ENCODE measurements at places on chromosomes 3 and 15.
A peak's percentile ranks its signal among the peaks of the same experiment; 100 is the strongest.

GRCh38 chr3:80213086-80213485 lies 445.3 kb upstream of the ROBO1 start:
- DNase-seq, result no peak

GRCh38 chr3:54857343-54857742 lies 70.5 kb downstream of the LRTM1 start:
- no peak for DNase-seq

GRCh38 chr15:88312941-88313579 lies 56.5 kb upstream of the NTRK3 start:
- no peak for DNase-seq

- no peak for DNase-seq
Measured at GRCh38 chr3:37444696-37445095, 270.3 kb upstream of the LRRFIP2 start.

DNA sequence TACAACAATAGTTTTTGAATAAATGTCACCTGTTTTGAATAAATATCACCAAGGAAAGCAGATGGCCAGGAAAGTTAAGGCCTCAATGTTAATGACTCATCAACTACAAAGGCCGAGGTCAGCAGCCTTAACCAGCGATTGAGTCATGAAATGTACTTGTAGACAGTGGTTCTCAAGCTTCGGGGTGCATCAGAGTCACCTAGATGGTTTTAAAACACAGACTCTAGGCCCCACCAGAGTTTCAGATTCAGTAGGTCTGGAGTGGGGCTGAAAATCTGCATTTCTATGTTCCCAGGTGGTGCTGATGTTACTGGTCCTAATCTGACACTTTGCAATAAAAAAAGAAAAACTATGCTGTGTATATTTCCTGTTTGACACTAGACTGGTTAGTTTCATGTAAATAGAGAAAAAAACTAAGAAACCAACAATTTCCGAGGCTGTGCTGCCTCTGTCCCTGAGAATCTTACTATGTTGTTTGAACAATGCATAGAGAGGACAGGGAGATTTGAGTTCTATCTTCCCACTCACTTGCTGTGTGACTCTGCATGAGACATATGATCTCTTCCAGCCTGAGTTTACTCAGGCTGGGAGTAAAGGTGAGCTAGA lies 9.8 kb downstream of the RAB27A start:
- peak; percentile 58 for DNase-seq

GRCh38 chr3:157098121-157098822 lies 61.7 kb downstream of the CCNL1 start:
- no peak for DNase-seq

DNA sequence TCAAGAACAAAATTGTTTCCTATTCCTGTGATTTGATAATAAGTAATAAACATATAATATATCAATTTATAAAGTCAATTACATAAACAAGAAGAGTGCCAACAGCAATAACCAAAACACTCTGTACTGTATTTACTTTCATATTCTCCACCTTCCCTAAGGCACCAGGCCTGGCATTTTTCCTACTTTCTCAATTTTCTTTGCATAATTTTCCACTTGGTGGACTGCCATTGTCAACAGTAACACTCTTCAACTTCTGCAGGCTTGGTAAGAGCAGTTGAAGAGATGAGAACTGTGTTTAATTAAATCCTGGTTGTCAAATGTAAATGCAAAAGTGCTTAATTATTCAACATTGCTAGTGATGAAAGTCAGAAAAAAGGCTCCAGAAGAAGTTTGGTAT lies 229.8 kb upstream of the PLSCR5 start:
- no peak for DNase-seq

- peak; percentile 35 for DNase-seq
Measured at GRCh38 chr15:77094397-77095030, 23.6 kb upstream of the TSPAN3 start.

- DNase-seq, result no peak
Measured at GRCh38 chr3:134864636-134865035, 69.6 kb downstream of the EPHB1 start.

Measured in activated naive CD8-positive, alpha-beta T cell treated with anti-CD3 and anti-CD28 coated beads, Interleukin-2, amount 50 U/mL, for 24 hours (primary cell).